ENCODE measurements at places on chromosomes 4 and X.

DNA sequence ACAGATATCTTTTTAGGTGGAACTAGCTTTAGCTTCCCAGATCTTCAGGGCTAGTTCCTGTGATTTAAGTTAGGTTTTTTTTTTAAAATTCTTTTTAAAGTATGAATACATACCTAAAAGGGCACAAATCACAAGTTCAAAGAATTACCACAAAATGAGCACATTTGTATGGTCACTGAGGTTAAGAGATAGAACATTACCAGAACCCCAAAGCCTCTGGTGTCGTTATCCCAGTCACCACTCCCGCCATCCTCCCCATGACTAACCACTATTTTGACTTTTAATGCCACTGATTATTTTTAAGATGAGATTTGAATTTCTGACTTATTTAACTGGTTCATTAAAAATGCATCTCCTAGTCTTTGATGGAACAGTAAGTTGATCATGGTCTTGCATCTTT, 5.4 kb downstream of the PGK1 start:
- no peak for DNase-seq
- H3K27me3 ChIP-seq: no peaks in the 10 kb centered on the region
- H3K4me3 ChIP-seq: no peak overlapping the region
- H3K27ac ChIP-seq: no peak overlapping the region

DNA sequence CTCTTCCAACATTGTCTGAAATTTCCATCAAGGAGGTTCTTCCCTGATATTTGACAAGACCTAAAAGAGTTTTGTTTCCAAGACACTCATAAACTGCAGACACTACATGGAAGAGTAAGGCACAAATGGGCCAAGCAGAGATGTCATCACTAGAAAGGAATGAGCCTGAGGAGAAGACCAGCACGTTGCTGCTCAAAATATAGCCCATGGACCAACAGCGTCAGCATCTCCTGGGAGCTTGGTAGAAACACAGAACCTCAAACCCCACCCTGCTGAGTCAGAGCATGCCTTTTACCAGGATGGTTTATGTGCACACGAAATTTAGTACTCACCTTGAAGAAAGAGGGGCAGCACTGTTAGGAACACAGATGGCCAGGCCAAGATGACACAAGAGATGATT, 128.7 kb upstream of the MID1 start:
- no peak overlapping the region for H3K27ac ChIP-seq
- no peak overlapping the region for H3K4me3 ChIP-seq
- H3K27me3 ChIP-seq: no peaks in the 10 kb centered on the region
- peaks cover 28% of the 10 kb centered on the region for H3K4me1 ChIP-seq

DNA sequence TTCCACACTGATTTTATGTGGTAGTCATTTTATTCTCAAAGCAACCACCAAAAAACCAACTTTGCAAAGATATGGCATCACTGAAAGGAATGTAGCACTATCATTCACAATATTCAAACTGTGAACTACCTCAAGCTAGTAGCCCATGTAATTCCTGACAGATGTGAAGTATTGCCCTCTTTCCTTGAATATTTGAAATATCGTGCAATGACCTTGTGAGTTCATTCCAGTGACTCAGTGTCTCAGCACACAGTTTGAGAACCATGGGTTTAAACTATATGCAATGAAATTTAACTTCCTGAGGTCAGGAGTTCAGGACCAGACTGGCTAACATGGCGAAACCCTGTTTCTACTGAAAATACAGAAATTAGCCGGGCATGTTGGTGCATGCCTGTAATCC, 20.9 kb upstream of the IQCM start:
- H3K27ac ChIP-seq: no peak overlapping the region
- no peak overlapping the region for H3K4me3 ChIP-seq
- H3K27me3 ChIP-seq: peaks cover 13% of the 10 kb centered on the region

GRCh38 chr4:42904986-42905385, 12.5 kb downstream of the GRXCR1 start:
- no peak overlapping the region for H3K4me3 ChIP-seq
- no peaks in the 10 kb centered on the region for H3K4me1 ChIP-seq
- no peak for DNase-seq
- no peaks in the 10 kb centered on the region for H3K36me3 ChIP-seq
- H3K27ac ChIP-seq: no peak overlapping the region
- no peaks in the 10 kb centered on the region for H3K27me3 ChIP-seq

All from osteocyte (in vitro differentiated cells).